Activated CD8-positive, alpha-beta memory T cell treated with anti-CD3 and anti-CD28 coated beads for 1 hour (primary cell): ENCODE measurements at places on chromosomes 1 and 21.

- DNase-seq = peak; percentile 60
Observed at GRCh38 chr1:35930593-35931445, at the start of gene AGO3. TSS of gene AGO3 (plus strand) at chr1:35931105. CDS start at chr1:35931427, 322 bp downstream.

DNA sequence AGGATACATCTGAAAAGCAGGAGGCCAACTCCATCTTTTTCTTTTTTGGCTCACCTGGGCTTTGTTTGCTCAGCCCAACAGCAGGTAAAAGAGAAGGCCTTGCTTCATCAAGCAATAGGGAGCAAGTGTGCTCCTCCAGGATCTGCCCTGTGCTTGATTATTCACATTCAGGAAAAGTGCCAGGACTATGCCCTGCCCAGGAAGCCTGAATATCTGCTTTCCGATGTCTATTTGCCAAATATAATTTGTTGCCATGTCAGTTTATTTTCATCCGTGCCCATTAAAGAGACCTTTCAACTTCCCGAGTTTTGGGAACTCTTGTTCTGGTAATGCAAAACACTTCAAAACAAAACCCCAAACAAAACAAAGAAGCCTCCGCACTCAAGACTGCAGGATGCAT, 185.3 kb downstream of the CDC7 start:
- DNase-seq = no peak

GRCh38 chr1:54300401-54300800, 100.4 kb downstream of the MRPL37 start:
- DNase-seq = no peak

- no peak for DNase-seq
Observed at GRCh38 chr1:226641671-226642231, 93.2 kb downstream of the STUM start.

DNA sequence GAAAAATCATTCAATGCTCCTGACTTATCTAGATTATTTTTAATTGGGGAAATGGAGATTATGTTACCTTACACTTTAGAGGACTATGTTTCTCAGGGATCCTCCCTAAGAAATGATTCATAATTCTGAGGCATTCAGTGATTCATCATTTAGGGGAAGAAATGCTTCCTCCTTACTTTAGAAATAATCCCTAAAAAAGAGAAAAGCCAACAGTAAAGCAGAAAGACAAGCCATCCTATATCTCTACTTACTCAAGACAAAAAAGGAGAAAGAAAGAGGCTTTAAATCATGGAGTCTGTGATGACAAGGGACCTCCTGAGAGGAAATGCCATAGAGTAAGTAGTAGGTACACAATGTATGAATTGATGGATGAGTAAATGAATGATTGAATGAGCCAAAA, 137.0 kb downstream of the BRINP2 start:
- DNase-seq = no peak

DNA sequence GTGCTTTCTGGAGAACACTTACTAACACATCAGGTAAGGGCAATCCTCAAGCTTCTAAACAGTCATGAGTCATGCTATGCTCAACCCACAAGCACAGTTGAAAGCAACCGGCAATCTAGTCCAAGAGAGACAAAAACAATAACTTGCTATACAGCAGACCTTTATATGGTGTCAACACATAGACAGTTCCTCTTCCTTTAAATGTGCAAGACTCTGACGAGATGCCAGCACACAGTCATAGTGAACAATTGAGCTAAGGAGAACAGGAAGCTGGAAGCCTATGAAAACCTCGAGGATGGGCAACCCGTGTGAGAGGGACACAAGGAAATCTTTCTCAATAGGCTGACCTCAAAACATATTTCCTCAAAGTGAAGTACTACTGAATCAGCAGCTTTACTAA, 5.3 kb downstream of the ADIPOR1 start:
- DNase-seq = no peak

GRCh38 chr1:180181048-180181447, 26.4 kb downstream of the QSOX1 start:
- no peak for DNase-seq

DNA sequence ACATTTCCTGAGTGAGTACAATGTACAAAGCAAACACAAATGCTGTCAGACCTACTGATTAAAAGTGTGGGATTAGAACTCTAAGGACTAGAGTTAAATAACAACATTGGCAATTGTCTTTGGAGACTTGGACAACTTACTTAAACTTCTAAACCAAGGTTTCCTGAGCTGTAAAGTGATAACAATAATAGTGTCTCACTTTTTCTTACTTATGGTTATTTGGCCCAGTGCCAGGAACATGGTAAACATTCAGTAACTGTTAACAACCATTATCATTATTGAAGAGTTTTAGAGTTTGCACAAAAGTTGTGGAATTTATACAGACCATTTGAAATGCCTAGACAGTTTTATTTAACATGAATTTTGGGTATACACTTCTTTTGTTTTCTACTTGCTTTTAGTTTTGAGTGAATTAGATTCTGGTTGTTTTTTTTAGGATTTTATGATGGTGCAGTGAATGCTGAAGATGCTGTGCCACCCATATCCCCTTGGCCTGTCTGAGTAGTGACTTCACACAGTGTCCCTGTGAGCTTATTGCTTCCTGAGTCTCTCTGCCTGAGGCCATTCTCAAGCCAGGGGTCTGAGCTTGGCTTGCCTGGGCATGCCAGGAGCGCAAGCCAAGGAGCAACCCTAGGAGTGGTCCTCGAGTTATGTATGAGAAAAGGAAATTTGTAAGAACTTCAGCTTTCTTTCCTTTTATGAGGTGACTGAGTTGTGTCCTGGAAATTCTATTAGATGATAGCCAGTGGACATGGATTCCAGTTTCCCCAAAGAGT, 932.8 kb downstream of the TTLL7 start:
- no peak for DNase-seq

GRCh38 chr1:21341517-21342078, 51.3 kb upstream of the ECE1 start:
- DNase-seq = no peak

GRCh38 chr1:8597455-8597854, 220.0 kb downstream of the RERE start:
- DNase-seq = no peak

DNA sequence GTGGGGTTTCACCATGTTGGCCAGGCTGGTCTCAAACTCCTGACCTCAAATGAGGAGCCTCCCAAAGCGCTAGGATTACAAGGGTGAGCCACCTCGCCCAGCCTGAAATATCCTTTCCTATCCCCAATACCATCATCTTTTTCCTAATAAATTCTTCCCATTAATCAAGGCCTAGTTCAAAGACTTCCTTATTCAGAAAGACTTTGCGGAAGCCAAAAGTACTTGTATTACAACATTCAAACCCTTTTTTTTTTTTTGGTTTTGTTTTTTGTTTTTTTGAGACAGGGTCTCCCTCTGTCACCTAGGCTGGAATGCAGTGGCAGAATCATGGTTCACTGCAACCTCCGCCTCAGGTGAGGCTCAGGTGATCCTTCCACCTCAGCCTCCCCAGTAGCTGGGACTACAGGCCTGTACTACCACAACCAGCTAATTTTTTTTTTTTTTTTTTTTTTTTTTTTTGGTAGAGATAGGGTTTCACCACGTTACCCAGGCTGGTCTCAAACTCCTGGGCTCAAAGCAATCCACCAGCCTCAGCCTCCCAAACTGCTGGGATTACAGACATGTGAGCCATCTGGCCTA, 7.6 kb downstream of the SLC19A2 start:
- DNase-seq = no peak

DNA sequence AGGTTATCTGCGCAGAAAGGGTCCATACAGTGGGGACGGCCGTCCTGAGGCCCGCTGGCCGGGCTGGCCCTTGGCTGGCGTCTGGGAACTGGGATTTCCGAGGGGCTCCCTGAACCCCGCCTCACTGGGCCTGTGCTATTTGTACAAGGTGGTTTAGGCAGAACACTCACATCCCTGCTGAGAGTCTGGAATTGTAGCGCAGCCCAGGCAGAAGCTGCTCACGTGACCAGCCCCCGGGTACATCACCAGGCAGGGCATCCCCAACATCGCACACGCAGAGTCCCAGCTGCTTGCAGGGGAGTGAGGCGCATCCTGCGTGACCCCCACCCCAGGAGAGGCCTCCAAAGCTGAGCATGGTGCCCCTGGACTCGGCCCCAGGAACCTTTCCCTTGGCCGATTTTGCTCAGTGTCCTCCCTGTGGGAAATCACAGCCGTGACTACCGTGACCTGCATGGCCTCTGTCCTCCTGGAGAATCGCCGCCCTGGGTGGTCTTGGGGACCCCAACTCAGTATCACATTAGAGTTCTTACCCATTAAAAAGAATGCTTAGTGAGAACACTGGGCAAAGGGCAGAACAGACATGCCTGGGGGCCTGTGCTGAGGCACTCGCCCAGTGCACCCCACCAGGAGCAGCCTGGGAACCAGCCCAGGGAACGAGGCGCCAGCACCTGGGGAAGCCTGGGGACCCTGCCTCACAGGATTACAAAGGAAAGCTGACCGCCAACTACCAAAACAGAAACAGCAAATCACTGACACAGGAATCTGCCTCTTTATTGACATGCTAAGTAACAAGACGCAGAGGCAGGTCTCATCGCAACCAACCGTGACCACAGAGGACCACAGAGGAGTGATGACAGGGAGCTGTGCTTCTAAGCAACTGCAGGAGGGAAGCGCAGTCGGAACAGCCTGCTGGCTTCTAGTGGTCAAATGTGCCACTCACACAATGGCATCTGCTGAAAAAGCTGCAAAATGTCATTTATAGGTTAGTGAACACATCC, 33.5 kb downstream of the UBE2G2 start:
- DNase-seq = no peak

- no peak for DNase-seq
Observed at GRCh38 chr1:83961571-83962295, 37.2 kb downstream of the TTLL7 start.

DNA sequence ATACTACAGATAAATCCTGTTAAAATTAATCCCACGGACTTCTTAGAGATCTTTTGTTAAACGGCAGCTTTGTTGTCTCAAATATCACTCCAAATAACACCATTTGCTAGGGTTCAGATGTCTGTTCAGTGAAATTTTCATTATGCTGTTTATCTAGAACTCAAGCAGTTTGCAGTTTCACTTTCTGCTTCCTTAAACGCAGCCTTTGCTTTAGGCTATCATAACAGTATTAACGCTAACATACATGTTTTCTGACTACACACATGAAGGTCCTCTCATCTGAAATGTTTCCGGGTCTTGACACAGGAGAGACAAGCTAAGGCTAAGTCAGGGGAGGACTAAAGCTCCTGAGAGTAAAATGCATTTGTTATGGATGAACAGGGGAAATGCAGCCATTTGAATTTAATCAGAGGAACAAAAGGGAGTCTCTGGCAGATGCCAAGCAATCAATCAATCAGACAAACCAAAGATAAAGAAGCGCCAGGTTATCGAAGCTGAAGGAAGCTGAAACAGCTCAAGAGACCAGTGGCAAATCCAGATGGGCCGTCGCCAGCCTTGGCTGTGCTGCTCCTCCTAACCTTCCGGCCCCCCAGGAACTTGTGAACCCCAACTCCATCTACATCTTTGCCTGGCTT, 16.9 kb downstream of the CCSAP start:
- no peak for DNase-seq

GRCh38 chr1:214917081-214917635, 165.4 kb upstream of the KCNK2 start:
- DNase-seq = no peak

DNA sequence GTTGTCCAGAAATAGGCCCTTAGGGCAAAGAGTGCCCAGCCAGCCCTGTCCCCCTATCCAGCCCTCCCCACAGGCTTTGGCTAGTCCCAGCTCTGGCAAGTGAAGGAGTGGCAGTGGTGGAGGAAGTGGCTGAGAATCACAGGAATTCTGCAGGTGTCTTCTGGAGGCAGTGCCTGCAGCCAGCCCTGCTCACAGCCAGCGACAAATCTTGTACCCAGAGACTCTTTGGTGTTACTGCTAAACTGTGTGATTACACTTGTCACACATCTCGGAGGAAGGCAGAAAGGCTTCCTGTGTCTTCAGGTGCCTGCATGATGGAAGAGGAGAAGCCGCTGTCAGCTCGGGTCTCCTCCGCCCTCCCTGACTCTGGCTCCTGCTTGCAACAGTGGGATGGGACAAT, 71.6 kb upstream of the GRIK3 start:
- DNase-seq = no peak

GRCh38 chr1:153933430-153933829, 10.7 kb upstream of the GATAD2B start:
- no peak for DNase-seq

DNA sequence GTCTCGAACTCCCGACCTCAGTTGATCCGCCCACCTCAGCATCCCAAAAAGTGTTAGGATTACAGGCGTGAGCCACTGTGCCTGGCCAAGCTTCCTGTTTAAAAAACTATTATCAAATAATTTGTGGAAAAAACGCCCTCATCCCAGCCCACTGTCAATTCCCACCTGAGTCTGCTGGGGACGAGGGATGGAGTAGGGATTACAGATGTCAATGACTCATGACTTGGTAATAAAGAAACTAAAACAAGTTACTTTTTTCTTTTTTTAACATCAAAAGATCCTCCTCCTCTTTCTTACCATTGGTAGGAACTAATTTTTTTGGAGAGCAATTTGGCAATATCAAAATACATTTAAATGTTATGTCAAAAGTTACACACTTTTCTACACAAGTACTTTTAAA, 9.7 kb downstream of the CNN3 start:
- no peak for DNase-seq

- no peak for DNase-seq
Observed at GRCh38 chr1:228016181-228016510, 9.3 kb downstream of the WNT3A start.

- no peak for DNase-seq
Observed at GRCh38 chr1:235721982-235722381, 72.4 kb upstream of the GNG4 start.

GRCh38 chr1:154698320-154699096, 90.5 kb upstream of the ADAR start:
- DNase-seq = no peak

DNA sequence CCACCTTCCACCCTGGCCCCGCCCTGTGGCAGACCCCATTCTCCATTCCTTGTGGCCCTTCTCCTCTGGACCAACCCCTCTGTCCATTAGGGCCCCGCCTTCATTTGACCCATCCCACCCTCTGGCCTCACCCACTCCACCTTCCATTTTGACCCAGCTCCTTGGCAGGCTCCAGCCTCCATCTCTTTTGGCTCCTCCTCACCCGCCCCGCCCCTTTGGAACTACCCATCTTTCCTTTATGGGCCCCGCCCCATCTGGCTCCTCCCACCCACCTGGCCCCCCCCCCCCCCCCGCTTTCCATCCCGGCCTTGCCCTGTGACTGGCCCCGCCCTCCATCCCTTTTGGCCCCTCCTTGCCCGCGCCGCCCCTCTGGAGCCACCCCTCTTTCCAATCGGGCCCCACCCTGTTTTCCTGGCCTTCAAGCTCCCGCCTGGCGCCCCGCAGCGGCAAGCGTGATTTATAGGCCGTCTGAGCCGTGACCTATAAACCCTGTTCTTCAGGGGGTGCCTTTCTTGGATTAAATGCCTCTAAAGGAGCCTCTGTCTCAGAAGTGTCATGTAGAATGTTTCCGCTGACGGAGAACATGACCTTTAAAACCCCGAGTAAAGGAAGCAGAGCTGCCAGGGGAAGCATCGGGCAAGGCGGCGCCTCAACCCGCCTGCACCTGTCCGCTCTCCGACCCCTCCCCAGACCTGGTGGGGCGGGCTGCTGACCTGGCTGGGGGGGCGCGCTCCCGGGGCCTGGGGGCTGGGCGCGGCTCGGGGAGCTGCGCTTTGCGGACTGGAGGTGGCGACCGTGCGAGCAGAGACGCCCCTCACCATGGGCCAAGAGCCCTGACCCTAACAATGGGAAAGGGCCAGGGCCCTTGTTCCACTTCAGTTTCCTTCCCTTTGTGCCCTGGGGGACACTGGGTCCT, 178.0 kb downstream of the CAMTA1 start:
- peak; percentile 15 for DNase-seq
